LoVo (cell line): ENCODE measurements at places on chromosomes 6 and 20.
A peak's percentile ranks its signal among the peaks of the same experiment; 100 is the strongest.

DNA sequence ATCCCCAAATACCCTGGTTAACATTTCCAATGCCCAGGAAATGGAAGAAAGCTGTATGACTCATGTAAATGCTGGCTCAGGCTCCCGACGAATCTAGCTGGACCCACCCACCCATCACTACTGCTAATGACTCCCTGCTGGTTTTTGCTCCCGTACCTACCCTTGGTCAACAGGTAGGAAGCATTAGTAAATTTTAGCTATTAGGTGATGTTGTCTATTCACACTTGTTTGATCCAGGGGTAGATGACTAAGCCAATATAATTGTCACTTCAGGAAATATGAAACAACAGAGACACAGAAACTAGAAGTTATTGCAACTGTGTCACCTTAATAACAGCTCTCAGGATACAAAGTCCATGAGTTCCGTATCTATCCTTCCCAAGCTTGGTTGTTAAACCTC is 94.4 kb upstream of the BEND6 start:
- peak; percentile 74 for DNase-seq

DNA sequence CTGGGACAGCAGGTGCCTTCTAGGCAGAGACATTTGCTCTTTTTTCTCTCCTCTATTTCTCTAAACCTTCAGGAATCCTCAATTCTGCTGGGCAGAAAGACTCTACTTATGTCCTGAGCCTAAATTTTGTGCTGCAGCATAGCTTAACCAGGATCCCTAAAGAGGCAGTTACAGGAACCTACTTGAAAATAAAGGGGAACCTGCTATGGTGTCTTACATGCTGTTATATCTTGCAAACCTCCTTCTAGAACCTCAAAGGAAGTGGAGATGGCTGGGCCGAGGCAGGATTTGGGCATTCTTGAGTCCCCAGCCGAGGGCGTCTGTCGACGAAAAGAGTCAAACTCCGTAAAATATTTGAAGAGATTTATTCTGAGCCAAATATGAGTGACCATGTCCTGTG is 17.1 kb upstream of the GMNN start:
- no peak for DNase-seq

DNA sequence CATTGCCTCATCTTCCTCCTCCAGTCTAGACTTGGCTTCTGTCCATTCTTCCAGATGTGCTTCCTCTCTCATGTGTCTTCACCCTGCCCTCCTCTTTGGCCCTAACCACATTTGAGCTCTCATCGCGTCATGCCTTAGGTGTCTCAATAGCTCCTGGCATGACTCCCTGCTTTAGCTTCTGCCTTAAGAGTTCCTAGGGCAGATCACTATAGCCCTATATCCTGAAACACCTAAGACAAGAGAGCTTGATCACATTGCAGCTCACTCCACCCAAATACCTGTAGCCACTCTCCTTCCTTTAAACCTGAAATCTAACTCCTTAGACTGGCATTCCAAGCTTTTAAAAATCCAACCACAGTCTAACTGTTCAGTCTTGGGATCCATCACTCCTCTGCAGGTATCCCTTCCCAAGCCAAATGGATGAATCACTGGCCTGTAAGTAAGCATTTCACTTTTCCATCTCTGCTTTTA is 69.0 kb upstream of the STXBP5 start:
- no peak for DNase-seq

DNA sequence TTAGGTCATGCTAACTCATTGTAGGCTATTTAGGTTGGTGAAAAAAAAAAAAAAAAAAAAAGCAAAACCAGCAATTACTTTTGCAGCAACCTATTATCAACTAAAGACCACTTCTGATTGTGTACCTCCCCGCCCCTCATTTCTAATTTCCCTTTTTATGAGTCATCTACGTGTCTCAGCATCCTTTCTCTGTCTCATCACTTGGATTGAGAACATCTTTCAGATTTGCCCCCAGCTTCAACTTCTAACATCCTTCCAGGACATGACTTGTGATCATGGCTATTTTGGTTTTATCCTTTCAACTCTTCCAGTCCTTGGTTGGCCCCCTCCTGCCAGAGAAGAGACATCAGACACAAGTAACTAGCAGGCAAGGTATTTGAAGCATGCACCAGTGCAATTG is 156.7 kb upstream of the CCN2 start:
- no peak for DNase-seq

- no peak for DNase-seq
Observed at GRCh38 chr6:85472744-85473143, 22.9 kb downstream of the NT5E start.

- DNase-seq, result no peak
Observed at GRCh38 chr6:158771399-158772152, 47.6 kb downstream of the EZR start.

GRCh38 chr6:158266131-158266530 is 46.1 kb upstream of the TULP4 start:
- no peak for DNase-seq

DNA sequence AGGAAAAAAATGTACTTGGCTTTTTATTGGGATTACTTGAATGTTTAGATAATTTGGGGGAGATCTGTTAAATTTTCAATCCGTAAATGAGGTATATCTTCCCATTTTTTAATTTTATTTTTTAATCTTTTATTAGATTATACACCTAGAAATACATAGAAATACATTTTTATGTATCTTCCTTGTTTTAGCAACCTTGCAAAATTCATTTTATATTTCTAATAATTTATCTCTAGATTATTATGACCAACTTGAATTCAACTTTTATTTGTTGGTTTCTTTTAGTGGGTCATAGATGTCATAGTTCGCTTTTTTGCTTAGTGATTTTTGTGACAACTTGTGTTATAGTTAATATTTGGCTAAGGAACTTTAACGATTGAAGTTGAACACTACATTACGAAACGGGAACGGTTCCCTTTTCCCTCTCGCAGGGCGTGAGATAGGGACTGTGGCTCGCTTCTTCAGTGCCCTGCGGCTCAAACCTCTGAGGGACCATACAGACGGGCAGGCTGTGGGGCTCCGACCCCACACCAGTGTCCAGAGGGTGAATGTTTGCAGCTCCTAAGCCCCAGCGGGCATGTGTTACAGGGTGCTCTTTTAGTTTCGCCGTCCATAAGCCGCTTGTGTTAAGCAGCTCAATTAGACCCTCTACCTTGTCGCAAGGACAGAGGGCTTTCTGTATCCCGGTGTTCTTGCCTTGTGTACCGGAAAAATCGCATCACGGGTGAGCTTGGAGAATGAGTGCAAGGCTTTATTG is 53.8 kb downstream of the PRND start:
- no peak for DNase-seq

- DNase-seq, result no peak
Observed at GRCh38 chr6:119133400-119133799, 54.9 kb upstream of the FAM184A start.

DNA sequence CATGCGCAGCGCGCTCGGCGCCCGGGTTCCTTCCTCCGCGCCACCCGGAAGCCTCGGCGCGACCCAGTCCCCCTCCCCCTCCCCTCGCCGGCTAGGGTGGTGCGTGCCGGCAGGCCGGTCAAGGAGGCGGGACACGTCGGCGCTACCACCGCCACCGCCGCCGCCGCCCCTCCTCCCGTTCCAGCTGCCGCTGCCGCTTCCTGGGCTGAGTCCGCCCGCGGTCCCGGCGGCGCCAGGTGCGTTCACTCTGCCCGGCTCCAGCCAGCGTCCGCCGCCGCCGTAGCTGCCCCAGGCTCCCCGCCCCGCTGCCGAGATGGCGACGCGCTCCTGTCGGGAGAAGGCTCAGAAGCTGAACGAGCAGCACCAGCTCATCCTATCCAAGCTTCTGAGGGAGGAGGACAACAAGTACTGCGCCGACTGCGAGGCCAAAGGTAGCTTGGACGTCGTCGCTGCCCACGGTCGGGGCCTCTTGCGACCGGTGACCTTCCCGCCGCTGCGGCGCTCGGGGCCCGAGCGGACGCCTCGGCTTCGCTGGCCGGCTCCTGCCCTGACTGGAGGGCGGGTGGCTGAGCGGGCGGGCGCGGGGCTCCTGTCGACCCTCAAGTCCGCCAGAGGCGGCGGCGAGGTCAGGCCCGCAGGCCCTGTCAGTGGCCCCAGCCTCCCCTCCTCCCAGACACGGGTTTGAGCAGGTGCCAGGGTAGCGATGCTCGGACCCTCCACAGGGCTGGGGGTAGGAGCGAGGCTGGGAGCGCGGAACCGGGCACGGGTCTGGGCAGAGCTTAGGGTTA is at the start of gene SMAP1:
Gene SMAP1 (plus strand): TSS at position 173 of the 788 bp plus-strand sequence. CDS start 141 bp downstream, at position 314.
- peak; percentile 91 for DNase-seq

DNA sequence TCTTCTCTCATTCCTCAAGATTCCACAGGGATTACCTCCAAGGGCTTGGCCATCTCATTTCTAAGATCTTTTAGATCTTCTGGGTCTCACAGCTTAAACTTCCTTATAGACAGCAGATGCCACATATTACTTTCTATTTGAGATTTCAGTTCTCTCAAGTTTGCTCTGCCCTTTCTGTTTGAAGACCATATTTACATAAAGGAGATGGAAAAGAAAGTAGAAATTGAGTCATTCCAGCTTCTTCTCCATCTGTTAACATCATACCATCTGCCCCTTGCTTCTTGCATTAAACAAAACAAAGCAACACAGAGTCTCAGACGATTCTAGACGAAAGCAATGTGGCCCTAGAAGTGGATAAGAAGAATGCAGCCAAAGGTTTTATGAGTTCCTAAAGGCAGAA is 203.4 kb downstream of the TTLL2 start:
- no peak for DNase-seq

DNA sequence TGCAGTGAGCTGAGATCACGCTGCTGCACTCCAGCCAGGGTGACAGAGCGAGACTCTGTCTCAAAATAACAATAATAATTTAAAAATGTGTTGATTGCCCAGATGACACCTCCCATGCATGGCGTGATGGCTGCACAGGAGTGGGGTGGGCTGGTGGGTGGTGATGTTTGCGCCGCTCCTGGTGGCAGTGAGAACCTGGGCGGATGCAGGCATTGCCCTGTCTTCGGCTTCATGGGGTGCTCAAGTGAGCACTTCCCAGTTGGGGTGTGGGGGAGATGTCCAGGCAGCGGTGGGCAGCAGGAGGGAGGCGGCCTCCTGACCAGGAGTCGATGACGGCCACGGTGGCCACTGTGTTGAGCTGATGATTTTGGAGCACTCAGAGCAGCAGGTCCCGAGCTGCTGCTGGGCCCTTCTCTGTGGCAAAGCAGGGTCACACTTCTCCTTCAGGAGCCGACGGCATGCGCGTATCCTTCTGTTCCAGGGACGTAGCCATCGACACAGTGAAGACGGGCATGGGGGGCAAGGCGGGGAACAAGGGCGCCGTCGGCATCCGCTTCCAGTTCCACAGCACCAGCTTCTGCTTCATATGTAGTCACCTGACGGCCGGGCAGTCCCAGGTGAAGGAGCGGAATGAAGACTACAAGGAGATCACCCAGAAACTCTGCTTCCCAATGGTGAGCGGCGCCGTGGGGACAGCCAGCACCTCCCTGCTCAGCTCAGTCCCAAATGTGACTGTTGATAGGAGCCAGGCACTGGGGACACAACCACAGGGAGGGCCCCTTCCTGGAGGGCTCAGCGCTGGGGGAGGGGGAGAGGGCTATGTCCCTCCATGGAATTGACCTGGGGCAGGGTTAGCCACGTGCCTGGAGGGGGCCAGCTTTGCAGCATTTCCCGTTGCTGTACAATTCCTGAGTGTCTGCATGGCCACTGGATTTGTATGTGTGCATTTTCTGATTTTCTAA is 89.7 kb downstream of the SYNJ2 start:
- no peak for DNase-seq

DNA sequence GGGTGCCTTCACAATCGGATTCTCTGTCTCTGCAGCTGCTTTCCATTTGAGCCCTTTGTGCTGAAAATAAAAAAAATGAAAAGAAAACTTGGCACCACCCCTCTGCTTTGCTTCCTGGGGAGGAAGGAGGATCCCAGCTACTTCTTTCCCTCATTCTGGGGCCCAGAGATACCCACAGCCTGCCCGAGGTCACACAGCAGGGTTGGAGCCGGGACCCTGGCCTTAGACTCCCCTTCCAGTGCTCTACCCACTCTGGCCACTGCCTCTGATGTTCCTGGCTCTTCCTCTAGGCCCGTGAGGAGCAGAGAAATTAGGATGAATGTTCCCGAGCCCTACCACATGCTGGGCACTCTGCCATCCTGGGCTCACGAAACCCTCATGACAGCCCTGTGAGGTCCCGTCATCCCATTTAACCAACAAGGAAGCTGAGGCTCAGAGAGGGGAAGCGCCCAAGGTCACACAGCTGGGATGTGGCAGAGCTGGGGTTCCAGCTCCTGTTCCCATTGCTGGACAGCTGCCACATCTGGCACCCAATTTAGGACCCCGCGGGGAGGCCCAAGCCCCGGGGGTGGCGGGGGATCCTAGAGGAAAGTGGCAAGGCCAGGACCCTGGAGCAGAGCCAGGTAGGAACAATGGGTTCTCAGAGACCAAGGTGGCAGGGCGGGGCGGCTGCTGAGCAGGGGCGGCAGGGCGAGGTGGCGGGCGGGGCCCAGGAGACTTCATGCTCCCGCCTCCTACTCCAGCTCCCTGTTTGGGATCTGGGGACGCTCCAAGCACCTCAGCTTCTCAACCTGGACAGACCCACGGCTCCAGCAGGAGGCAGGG is 76.6 kb downstream of the CEBPB start:
- peak; percentile 86 for DNase-seq

DNA sequence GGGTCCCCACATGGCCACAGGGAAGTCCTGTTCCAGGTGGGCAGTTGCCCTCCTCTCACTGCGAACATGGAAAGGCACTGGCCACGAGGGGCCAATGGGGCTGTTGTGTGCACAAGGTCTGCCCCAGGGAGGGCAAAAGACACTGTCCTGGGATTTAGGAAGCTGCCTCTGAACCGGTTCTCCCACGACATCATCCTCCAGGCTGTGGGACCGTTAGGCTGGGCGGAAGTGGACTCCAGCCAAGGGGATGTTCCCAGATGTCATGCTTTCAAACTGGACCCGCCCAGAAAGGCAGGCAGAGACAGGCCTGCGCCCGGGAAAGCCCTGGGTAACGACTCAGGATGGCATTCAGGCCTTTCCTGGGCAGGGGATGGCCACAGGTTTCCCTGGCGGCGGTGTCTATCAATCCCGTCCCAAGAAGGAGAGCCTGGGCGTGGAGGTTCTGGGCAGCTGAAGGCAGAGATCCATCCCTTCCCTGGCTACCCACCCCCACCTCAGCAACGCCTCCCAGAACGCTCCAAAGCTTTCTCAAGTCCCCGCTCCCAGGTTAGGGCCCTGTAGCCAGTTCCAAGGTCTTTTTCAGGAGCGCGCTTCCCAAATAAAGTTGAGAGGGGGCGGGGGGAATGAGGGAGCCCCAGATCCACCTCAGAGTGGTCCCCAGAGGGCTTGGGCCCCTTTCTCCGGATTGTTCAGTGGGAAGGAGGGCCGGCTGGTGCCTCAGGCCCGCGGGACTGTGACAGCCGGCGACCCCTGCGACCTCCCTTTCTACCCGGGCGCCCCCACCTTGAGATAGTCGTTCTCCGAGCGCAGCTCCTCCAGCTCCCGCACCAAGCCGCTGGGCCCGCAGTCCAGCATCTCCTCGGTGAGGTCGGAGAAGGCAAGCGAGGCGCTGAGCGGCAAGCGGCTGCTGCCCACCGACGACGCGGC is 13.8 kb upstream of the TLDC2 start:
- peak; percentile 48 for DNase-seq

DNA sequence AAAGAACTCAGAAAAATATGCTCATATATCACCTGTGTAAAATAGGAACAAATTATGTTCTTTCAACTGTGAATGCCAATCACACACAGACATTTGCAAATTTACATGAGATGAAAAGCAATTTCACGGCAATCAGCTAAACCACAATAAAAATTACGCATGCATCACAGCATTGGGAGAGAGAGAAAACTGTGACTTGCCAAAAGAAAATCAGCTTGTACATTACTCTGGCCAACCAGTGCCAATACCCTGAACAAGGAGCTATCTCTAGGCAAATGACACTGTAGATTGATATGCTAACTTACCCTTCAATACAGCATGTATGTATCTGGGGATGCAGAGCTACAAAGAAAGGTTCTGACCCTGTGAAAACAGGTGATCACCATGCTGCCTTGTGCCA is 515.6 kb downstream of the EYS start:
- no peak for DNase-seq
